ENCODE measurements at places on chromosomes 6 and 20.
A peak's percentile ranks its signal among the peaks of the same experiment; 100 is the strongest.

DNA sequence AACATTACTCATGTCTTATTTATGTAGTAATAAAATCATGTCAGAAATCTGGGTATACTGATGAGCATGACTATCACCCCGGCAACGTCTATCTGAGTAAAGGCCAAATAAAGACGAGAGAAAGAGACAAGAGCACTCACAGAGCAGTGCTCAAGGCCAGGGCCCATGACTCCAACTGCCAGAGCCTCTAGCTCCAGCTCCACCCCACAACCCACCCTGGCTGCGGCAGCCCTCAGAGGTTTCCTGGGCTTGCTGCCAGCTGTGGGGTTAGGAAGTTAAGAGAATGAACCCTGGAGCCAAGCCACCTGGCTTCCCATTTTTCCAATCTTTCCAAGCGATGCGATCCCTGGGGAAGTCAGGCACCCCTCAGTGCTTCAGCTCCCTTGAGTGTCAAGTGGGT lies 92.0 kb upstream of the PAX1 start:
- DNase-seq: no peak

DNA sequence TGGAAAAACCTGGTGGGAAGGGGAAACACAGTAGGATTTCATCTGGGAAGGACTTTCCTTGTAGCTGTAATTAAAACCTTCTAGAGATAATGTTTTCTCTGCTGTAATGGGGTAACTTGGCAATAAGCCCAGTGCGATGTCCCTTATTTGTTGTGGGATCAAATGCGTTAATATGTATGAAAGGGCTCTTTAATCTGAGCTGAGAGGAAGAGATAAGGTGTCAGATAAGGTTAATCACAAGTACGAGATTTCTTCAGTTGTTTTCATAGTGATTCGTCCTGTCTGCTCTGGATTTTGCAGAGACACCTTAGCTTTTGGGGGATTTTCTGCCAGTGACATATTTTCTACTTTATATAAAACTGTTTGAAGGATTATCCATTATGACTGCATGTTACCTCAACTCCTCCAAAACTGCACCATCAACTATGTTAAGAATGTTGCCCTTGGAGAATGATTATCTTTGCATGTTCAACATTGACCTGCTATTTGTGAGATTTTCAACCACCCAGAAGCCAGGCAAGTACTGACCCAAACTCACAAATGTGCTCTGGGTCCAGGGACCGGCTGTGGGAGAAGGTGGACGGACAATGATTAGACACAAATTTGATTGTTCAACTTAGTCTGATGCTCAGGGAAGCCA lies 21.2 kb upstream of the ELOVL5 start:
- DNase-seq: no peak

DNA sequence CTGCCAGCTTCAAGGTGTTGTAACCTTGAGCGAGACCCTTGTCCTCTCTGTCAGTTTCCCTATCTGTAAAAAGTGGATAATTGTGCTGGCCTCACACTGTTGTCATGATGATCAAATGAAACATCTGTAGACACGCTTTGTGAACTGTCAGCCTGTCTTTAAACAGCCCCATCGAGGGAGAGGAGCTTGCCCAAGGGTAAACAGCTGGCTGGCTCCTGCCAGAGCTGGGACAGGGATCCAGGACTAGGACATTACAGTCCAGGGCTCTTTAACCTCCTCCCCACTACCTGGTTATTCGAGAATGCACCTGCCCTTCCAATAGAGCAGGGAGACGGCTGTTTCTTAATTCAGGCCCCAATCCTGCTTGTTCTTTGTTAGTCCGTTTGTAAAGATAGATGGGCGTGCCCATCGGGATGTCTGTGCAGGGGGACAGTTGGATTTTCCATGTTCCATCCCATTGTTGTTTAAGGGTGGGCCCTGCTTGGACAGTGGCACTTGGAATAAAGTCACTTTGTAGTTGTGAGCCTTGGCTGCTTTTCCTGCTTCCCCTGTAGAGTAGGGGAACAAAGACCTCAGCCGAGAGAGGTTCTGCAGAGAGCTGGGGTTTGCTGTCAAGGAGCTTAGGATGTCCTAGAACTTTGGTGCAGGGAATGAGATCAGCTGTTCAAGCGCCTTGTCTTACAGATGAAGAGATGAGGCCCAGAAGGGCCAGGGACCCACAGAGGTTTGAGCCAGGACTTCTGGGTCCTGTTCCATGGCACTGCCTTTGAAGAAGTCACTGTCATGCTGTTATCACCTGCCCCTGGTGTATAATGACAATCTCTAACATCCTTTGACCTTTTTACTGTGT lies 77.9 kb upstream of the MYL9 start:
- DNase-seq: no peak

GRCh38 chr6:129607581-129608186 lies 102.3 kb downstream of the ARHGAP18 start:
- DNase-seq: no peak

GRCh38 chr20:39263076-39263475 lies 300.9 kb downstream of the DHX35 start:
- DNase-seq: no peak

DNA sequence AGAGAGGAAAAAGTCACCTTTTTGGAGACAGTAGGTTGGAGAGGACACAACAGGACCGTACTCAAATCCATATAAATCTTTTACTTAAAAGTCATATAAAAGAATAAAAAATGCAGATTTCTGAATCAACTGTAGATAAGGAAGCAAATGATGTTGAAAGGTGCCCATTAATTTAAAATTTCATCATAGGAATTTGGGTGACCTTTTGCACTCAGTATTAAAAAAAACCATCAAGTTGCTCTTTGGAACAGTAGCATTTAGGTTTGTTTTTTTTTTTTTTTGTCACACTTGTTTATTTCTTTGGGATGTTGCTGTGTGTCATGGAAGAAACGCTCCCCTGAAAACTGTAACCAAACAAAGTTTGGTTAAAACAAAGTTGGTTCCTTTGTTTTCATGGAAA lies 20.9 kb upstream of the LRRN4 start:
- no peak for DNase-seq

DNA sequence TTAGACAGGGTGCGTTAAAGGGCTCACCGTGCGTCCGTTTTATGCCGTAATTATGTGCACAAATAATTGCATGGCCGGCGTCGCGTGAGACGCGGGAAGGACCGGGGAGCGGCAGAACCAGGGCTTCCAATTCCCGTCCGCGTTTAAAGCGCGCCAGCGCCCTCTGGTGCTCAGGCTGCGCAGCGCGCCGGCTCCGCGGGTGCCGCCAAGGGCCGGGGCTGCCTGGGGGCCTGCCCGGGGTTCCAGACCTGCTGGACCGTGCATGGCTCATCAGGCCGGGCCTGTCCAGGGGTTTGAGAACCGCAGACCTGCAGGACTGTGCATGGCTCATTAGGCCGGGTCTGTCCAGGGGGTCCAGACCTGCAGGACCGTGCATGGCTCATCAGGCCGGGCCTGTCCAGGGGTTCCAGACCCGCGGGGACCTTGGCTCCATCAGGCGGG lies 369.0 kb downstream of the THBS2 start:
- DNase-seq: peak; percentile 47

DNA sequence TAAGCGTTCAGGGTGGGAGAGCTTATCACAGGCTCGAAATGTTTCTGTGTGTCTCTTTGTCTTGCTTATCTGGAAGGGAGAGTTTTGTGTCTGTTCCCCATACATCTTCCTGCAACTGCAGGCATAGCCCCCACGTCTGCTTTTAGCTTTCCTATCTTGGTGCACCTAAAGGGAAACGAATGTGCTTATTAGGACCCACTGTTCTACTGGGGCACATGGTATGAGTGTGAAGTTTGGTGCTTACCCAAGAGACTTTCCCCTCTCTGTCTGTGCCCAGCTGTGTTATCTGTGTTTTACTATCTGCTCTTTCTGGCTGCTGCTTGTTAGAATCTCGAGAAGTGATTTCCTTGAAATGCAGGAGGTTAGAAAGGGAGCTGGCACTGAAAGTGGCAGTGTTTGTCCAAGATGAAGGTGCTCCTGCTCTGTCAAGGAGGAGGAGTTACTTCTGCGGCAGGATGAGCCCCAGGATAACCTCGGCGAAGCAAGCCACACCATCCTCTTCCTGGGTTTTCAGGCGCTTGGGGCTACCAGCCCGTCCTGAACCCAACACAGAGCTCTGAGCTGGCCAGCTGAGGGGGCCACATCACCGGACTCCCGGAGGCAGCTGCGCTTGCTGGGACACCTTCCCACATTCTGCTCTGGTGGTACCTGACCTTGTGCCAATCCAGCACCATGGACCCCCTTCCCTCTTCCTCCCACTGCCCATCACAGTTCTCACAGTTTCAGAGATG lies 23.4 kb downstream of the DYNLT1 start:
- no peak for DNase-seq

DNA sequence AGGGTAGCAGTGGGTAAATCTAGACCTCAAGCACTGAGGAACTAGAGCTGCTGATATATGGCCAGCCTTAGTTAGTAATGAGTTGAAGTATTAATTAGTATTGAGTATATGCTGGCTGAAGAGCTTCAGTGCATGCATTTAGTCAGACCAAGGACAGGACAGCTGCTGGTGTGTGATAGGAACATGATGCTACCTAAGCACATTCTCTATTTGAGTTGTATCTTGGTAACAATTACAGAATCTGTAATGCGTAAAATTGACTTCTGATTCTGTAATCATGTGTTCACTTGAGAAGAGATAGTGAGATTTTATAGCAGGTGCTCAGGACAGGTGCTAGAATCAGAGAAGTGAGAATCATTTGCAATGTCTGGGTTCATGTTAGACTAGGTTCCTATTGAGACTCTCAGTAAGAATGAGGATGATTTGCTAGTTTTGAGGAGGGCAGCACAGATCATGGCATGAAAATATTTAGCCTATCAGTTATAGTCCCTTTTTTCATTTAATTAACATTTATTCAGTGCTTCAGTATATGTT lies 369.4 kb upstream of the HS3ST5 start:
- no peak for DNase-seq

DNA sequence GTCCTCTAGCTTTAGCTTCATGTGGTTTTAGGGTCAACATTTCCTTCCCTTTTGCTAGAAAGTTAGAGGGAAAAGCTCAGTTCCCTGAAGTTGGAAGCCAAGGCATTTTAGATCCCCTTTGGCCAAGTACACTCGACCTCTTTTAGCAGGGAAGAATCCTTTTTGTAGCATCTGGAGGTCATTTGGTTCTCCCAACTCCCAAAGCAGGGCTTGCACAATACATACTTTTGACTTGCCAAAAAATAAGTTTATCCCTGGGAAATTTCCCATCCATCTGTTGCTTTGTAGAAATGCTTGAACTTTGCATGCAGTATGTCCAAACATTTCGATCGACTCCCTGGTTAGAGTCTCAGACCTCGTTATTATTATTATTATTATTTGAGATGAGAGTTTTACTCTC lies 4.6 kb upstream of the EDEM2 start:
- DNase-seq: no peak

GRCh38 chr20:17671011-17671410 lies 11.0 kb downstream of the RRBP1 start:
- DNase-seq: no peak

DNA sequence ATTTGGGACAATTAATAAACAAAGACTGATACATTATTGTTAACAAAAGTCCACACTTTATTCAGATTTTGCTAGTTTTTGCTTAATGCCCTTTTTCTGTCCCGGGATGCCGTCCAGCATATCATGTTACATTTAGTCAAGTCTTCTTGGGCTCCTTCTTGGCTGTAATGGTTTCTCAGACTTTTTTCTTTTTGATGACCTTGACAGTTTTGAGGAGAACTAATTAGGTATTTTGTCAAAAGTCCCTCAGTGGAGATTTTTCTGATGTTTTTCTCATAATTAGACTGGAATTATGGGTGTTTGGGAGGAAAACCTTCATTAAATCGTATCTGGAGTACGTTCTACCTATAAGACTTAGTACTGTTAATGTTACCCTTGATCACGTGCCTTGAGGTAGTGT lies 177.2 kb downstream of the MCHR2 start:
- no peak for DNase-seq

GRCh38 chr6:17427617-17428016 lies 34.2 kb downstream of the CAP2 start:
- no peak for DNase-seq

GRCh38 chr6:6284221-6284966 lies 36.1 kb downstream of the F13A1 start:
- no peak for DNase-seq

DNA sequence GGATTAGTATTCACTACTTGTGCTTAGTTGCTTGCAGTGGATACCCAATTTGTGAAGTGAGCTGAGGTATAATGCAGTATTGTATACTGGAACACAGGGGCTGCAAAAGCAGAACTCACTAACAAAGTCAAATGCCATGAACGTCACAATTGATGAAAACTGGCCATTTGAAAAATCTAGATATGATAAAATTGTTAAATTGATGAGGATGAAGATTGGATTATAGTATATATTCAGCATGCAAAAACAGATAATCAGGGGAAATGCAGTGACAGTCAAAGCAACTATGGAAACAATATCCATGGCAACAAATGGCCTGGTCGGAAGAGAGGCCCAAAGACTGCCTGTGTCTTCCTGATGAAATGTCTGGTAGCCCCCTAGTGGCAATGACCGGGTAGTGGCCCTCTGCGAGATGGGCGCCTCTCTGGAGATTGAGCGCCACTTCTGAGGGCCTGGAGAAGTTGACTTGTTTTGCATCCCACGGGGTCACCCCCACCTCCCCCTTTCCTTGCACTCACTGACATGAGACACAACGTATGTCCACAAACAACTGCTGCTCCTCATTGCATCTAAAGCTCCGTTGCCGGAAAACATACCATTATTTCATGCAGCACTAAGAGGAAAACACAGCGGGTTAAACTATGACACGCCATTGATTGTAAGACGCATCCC lies 43.6 kb downstream of the C6orf15 start:
- DNase-seq: peak; percentile 47

DNA sequence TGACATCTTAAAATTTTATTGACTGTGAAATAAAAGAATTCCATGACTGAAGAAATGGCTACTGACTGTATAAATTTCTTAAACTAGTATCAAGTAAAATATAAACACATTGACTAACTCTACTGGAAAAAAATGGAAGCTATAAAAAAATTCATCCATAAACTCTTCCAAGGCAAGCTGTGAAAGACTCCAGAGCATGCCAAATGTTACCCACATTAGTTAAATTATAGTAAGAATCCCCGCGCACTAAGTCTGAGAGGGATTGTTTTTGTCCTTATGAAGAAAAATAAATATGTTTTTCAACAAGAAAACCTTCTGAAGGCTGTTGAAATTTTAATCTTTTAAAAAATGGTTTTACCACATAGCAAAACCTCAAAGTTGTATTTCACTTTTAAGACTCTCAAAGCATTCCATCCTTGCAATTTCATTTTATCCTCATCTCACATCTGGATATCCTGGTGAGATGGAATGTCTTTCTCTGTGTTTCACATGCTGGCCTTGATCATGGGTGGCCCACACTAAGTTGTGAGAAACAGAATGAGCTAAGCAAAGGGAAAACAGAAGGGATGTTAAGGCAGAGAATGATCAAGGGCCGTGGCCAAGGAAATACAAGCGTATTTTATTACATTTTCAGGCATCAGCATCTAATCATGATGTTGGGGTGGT lies 732.5 kb downstream of the KIF16B start:
- DNase-seq: no peak

DNA sequence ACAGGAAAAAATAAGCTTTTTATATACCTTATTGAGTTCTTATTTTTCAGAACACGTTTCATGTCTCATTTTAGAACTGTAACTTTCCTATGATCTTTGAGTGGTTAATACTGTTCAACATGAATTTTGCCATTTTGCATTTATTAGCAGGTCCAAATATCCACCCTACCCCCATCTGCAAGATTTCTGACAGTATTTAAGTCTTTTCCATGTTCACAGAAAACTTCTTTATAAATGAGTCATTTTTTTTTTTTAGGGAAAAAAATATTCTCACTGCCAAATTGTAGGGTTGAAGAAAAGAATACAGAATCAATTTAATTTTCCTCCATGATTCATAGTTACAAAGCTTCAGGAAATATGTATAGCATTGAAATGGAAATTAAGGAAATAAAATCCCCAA lies 101.8 kb downstream of the COL21A1 start:
- DNase-seq: no peak

All from activated naive CD8-positive, alpha-beta T cell treated with anti-CD3 and anti-CD28 coated beads, Interleukin-2, amount 50 U/mL, for 16 hours (primary cell).